NCI-H2029 treated with DMSO at 0.1 percent for 48 hours (cell line): ENCODE measurements at places on chromosomes 3 and 15.

GRCh38 chr3:99410789-99411311 lies 227.5 kb upstream of the COL8A1 start:
- DNase-seq, result no peak

DNA sequence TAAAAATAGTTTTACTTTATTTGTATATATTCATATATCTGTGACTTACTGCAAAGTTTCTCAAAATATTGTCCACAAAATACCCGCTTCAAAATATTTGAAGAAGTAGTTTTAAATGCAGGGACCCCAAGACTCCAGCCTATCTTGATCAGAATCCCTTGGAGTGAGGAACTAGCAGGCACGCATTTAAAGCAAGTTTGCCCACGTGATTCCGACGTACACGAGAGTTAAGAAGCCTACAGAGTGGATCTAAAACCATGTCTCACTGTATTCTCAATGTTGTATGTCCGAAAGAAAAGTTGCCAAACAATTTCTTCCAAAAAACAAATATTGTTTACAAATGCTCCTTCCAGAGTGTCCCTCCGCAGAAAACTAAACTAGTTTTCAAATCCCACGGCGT lies 1.7 kb downstream of the GABRB3 start:
- no peak for DNase-seq

GRCh38 chr15:56835718-56836171 lies 82.7 kb upstream of the TCF12 start:
- DNase-seq, result no peak

- DNase-seq, result no peak
Measured at GRCh38 chr15:65088643-65089021, 12.1 kb downstream of the KBTBD13 start.

DNA sequence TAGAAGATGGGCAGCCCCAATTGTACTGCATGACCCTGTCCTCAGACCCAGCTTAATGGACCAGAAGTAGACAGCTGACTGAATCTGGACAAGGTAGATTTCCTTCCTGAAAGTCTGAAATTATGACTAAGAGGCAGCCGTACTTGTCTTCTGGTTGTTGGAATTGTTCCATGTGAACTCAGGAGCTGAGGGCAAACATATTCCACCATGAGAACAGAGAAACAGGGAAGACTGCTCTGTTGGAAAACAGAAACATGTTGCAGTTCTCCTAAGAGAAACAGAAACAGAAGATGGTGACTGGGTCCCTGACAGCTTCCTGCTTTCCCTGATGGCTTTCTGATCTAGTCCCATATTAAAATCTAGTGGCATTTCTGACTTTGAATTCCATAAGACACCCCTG lies 24.1 kb downstream of the POPDC2 start:
- no peak for DNase-seq

- no peak for DNase-seq
Measured at GRCh38 chr15:39584662-39585388, 3.9 kb downstream of the THBS1 start.

DNA sequence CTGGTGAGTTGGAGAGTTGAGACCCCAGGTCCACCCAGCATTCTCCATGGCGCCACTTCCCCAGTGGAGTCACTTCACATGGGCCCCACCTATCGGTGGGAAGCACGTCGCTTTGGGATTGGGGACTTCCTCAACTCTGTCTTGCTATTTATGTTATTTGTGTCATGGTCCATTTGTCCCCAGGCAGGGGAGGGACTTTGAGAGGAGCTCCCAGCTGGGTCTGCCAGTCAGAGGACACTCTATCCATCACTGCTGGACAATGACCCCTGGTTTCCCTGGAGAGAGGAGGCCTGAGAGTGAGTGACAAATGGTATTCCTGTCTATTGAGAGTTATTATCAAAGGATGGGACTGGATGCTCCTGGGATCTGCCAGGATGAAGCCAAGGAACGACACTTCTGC lies 127.6 kb downstream of the RAB11A start:
- DNase-seq, result no peak

GRCh38 chr3:112413074-112413473 lies 80.1 kb downstream of the CD200 start:
- no peak for DNase-seq

DNA sequence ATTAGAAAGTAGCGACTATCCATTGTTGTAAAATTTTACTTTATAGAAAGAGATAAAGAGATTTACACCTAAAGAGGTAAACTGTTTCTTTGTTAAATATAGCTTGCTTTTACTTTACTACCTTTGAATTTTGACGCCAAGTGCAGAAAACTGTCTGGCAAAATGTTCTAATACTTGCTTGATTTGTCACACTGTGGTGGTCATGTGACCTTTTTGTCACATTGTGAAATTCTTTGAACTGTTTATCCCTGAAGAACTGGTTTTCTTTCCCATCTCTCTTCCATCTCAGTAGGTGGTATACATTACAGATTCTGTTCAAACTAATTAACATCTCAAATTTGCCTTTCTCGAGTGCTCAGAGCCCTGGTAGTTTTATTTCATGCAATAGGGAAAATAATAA lies 327.4 kb downstream of the NAALADL2 start:
- no peak for DNase-seq

DNA sequence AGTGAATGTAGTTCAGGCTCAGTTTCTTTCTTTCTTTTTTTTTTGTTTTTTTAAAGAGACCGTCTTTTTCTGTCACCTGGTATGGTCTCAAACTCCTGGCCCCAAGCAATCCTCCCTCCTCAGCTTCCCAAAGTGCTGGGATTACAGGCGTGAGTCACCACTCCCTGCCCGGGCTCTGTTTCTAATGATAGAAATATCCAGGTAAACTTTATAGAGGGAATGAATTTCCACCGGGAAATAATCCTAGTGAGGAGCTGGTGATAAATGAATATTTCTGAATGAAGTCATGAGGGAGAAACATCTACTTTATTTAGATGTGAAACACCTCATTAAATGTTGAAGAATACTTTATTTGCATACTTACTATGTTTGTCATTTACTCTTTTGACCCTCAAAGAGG lies 7.2 kb downstream of the RNF13 start:
- DNase-seq, result no peak

- no peak for DNase-seq
Measured at GRCh38 chr3:72973786-72974185, 22.8 kb upstream of the PPP4R2 start.
